ENCODE measurements at places on chromosomes 7 and 10. TPM values are rescaled to one million over a fixed set of nuclear protein-coding genes. Genes with fewer than 3 reads are reported as not detected.

- no peaks in the 10 kb centered on the region for H3K27me3 ChIP-seq
- no peak for DNase-seq
- no peaks in the 10 kb centered on the region for H3K36me3 ChIP-seq
These were observed 740 bp downstream of the GALNT11 start for GRCh38 chr7:152025937-152026890.

- peak; percentile 59 for DNase-seq
- H3K36me3 ChIP-seq: no peaks in the 10 kb centered on the region
- no peaks in the 10 kb centered on the region for H3K27me3 ChIP-seq
- peaks cover 71% of the 10 kb centered on the region for H3K4me1 ChIP-seq
These were observed 2.4 kb downstream of the CHST12 start for GRCh38 chr7:2405601-2406345.

NOS3 gene
- 7.1 TPM for total RNA-seq

DNA sequence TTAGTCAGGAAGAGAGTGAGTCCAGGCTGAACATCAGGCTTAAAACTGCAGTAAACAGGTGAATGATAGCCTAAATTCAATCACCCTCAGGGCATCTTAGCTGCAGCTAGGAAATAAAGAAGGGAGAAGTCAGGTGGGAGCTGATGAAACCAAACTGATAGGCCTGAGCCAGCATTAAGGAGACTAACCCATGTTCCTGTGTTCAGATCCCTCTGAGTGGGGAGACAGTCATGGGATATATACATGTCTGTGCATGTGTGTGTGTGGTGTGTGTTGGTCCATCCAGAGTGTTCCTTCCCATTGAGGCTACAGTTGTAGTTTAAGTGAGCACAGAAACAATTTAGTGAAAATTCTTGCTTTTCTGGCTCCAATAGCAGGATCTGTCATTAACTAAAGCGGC, 480.9 kb downstream of the PHTF2 start:
- H3K27ac ChIP-seq: no peak overlapping the region
- H3K36me3 ChIP-seq: no peaks in the 10 kb centered on the region
- no peak overlapping the region for H3K4me3 ChIP-seq
- peaks cover under 1% of the 10 kb centered on the region for H3K27me3 ChIP-seq

- H3K27me3 ChIP-seq: no peaks in the 10 kb centered on the region
- no peak overlapping the region for H3K4me3 ChIP-seq
- H3K36me3 ChIP-seq: no peaks in the 10 kb centered on the region
- H3K4me1 ChIP-seq: no peaks in the 10 kb centered on the region
- H3K27ac ChIP-seq: no peak overlapping the region
- DNase-seq: no peak
These were observed 256.6 kb upstream of the GLI3 start for GRCh38 chr7:42493436-42494198.

GRCh38 chr7:130345136-130345535, 520 bp downstream of the CPA5 start:
- H3K36me3 ChIP-seq: no peaks in the 10 kb centered on the region
- H3K4me3 ChIP-seq: no peak overlapping the region
- H3K4me1 ChIP-seq: no peaks in the 10 kb centered on the region
- H3K27ac ChIP-seq: no peak overlapping the region

GRCh38 chr10:132536241-132536876, 1.2 kb upstream of the INPP5A start:
- peaks cover 48% of the 10 kb centered on the region for H3K4me1 ChIP-seq
- DNase-seq: no peak
- no peaks in the 10 kb centered on the region for H3K27me3 ChIP-seq
- no peaks in the 10 kb centered on the region for H3K36me3 ChIP-seq

GRCh38 chr7:148719753-148720152, 21.1 kb downstream of the CUL1 start:
- H3K4me3 ChIP-seq: no peak overlapping the region
- peaks cover 44% of the 10 kb centered on the region for H3K4me1 ChIP-seq
- DNase-seq: no peak
- peaks cover 3% of the 10 kb centered on the region for H3K36me3 ChIP-seq
- no peak overlapping the region for H3K27ac ChIP-seq
- no peaks in the 10 kb centered on the region for H3K27me3 ChIP-seq

IRF5 gene
- total RNA-seq: 1.8 TPM

- no peaks in the 10 kb centered on the region for H3K36me3 ChIP-seq
- no peaks in the 10 kb centered on the region for H3K27me3 ChIP-seq
- H3K4me3 ChIP-seq: peak overlapping the region; percentile 74
- peak; percentile 11 for DNase-seq
- peaks cover 46% of the 10 kb centered on the region for H3K4me1 ChIP-seq
- no peak overlapping the region for H3K27ac ChIP-seq
These were observed 1.8 kb downstream of the GOLGA7B start for GRCh38 chr10:97851341-97852001.

DNA sequence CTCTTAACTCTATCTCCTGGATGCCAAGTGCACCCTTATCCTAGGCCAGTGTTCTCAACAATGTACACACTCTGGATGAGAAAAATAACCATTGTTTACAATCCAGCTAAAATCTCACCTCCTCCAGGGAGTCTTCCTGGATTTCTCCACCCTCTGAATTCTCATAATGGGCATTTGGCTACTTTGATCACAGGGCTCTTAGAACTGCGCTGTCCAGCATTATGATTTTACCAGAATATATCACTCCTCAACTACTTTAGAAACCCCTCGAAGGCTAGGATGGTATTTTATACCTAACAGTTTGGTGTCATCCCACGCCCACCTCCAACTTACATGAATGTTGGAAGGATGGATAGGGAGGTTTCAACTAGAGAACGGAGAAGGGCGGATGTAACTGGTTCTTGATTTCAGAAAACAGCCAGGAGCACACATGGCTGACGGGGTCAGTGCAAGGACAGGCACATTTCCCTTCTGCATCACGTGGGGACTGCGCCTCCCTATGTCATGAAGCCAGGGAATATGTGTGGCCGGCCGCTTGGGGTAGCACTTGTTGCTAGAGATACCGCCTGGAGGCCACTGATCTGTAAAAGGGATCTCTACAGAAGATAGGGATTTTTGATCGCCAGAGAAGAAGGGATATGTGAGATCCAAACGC, 1.2 kb upstream of the ATP6V0E2 start:
- DNase-seq: no peak
- peak overlapping the region; percentile 37 for H3K27ac ChIP-seq
- H3K4me1 ChIP-seq: peaks cover 82% of the 10 kb centered on the region
- H3K36me3 ChIP-seq: peaks cover 15% of the 10 kb centered on the region

DNA sequence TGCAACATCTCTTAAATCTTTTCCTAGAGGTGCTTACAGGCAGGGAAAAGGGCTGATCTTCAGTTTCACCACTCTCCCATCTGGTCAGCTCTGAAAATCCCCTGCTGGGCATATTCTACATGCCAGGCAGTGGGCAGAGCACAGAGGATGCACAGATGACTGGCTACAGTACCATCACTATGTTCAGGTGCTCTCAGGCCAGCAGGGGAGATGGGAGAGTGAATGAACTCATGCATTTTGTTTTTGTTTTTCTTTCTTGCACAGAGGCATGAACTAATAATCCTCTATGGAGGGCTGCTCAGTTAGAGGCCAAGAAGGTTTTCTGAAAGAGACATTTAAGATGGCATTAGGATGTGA, 19.3 kb downstream of the ELMO1 start:
- peaks cover 23% of the 10 kb centered on the region for H3K4me1 ChIP-seq
- peaks cover 17% of the 10 kb centered on the region for H3K36me3 ChIP-seq
- no peak for DNase-seq
- no peak overlapping the region for H3K27ac ChIP-seq
- no peak overlapping the region for H3K4me3 ChIP-seq

- no peaks in the 10 kb centered on the region for H3K4me1 ChIP-seq
- H3K4me3 ChIP-seq: no peak overlapping the region
- no peak overlapping the region for H3K27ac ChIP-seq
- no peaks in the 10 kb centered on the region for H3K36me3 ChIP-seq
These were observed 5.2 kb upstream of the SEMA3C start for GRCh38 chr7:80924090-80924489.

GRCh38 chr10:52383088-52383487, 69.0 kb downstream of the DKK1 start:
- no peaks in the 10 kb centered on the region for H3K36me3 ChIP-seq
- H3K4me1 ChIP-seq: no peaks in the 10 kb centered on the region
- DNase-seq: no peak
- no peaks in the 10 kb centered on the region for H3K27me3 ChIP-seq

DNA sequence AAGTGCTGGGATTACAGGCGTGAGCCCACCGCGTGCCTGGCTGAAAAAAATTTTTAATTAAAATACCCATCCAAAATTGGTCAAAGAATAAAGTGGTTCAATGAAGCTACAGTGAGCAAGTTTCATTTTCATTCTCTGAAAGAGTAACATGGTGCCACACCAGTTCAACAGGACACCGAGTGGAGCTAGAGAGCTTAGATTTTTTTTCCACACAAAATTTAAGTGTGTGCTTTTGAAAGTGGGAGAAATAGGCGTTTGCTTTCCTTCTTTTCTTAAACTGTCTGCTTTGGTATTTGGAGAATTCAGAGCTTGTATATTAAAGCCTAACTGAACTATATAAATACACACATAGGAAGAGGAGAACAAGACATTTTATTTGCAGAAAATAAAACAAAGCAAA, 43.4 kb downstream of the BPGM start:
- H3K4me1 ChIP-seq: peaks cover 3% of the 10 kb centered on the region
- no peaks in the 10 kb centered on the region for H3K36me3 ChIP-seq
- H3K27ac ChIP-seq: no peak overlapping the region
- no peak for DNase-seq

GRCh38 chr10:23238015-23238414, 45.9 kb downstream of the PTF1A start:
- no peak overlapping the region for H3K4me3 ChIP-seq
- no peaks in the 10 kb centered on the region for H3K36me3 ChIP-seq
- DNase-seq: no peak

- no peak overlapping the region for H3K27ac ChIP-seq
- DNase-seq: no peak
- H3K4me1 ChIP-seq: no peaks in the 10 kb centered on the region
- no peaks in the 10 kb centered on the region for H3K36me3 ChIP-seq
- peaks cover 4% of the 10 kb centered on the region for H3K27me3 ChIP-seq
- H3K4me3 ChIP-seq: no peak overlapping the region
These were observed 108.7 kb upstream of the PPP2R2D start for GRCh38 chr10:131792011-131792651.

DNA sequence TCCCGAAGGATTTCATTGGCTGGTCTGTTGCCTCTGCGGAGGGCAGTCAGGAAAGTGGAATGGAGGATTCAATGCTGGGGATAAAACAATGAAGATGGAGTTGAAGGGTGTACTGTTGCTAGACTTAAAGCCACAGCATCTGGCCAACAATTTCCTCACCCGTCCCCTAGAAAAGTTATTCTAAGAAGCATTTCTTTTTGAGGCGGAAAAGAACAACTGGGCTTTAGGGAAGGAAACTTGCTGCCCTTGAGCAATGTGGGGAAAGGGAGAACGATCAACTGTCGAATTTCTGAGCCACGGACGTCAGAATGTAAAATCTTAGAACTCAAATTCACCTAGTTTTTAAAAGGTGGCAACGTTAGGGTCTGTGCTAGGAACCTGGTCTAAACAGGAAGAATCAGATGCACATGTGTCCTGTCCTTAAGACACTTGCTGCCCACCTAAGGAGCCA, 664 bp downstream of the FMC1 start:
- H3K4me1 ChIP-seq: peaks cover 21% of the 10 kb centered on the region
- H3K36me3 ChIP-seq: peaks cover 16% of the 10 kb centered on the region
- DNase-seq: no peak
- H3K27ac ChIP-seq: peak overlapping the region; percentile 99
- no peaks in the 10 kb centered on the region for H3K27me3 ChIP-seq
- peak overlapping the region; percentile 79 for H3K4me3 ChIP-seq

NPTX2 gene
- not detected for total RNA-seq

RAMP3 gene
- total RNA-seq: not detected

DNA sequence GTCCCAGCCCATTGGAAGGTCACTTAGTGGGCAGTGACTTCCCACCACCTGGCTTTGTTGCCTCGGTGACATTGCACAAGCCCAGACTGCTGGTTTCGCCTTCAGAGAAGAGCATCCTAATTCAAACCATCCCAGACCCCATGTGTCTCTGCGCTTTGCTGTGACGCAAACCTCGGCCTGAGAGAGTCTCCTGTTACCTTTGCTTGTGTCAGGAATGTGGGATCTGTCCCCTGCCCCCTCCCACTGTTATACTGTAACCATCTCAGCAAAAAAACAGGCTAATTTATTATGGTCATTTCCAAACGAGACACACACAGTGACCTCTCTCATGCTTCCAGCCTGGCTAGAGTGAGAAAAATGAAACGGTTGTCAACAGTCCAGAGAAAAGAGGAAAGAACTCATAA, 25.0 kb upstream of the AQP1 start:
- H3K27ac ChIP-seq: no peak overlapping the region
- H3K4me3 ChIP-seq: no peak overlapping the region
- DNase-seq: no peak
- no peaks in the 10 kb centered on the region for H3K36me3 ChIP-seq
- H3K27me3 ChIP-seq: no peaks in the 10 kb centered on the region

DNA sequence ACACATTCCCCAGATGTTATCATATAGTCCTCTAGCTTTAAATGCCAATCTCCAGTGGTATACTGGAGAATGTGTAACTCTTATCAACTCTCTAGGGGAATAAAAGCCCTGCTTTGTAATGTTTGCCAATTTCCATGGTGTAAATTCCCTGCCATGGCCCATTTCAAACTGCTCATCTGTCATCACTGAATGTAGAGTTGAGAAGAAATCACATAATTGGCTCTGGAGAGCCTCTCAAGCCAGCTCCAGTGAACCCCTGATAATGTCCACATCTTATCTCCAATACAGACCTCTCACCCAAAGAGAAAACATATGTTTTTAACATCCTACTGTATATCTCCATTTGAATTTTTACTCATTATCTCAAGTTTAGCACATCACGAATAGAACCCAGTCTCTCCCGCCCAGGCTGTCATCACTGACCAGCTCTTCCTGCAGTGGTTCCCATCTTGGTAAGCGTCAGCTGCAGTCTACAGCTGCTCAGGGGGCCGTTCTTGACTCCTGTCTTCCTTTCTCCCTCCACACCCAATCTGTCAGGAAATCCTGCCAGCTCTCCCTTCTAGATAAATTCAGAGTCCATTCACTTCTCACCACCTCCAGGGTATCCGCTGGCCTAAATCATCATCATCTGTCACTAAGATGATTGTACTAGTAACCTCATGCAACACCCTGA, 332.4 kb downstream of the FRMD4A start:
- H3K27ac ChIP-seq: no peak overlapping the region
- peaks cover 12% of the 10 kb centered on the region for H3K4me1 ChIP-seq
- no peak for DNase-seq
- H3K36me3 ChIP-seq: no peaks in the 10 kb centered on the region
- no peak overlapping the region for H3K4me3 ChIP-seq
- no peaks in the 10 kb centered on the region for H3K27me3 ChIP-seq

DNA sequence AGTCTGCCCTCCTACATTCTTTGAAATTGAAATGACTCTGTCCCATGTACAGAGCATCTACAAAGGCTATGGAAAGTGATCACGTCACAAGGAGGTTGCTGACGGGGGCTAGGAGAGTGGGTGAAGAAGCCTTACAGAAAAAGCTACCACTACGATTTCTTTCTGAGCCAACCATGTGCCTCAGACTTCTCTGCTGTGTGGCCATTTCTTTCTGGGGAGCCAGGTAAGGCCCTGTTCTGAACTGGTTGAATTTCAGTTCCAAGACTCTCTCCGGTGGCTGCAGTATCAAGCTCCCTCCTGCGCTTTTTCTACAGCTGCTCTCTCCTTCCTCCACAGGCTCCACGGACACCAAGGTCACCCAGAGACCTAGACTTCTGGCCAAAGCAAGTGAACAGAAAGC, 112.5 kb upstream of the PRSS1 start:
- peak overlapping the region; percentile 77 for H3K27ac ChIP-seq
- no peaks in the 10 kb centered on the region for H3K36me3 ChIP-seq
- DNase-seq: no peak
- H3K4me3 ChIP-seq: peak overlapping the region; percentile 52
- H3K4me1 ChIP-seq: peaks cover 8% of the 10 kb centered on the region
- no peaks in the 10 kb centered on the region for H3K27me3 ChIP-seq

PLEKHS1 gene
- 0.08 TPM for total RNA-seq
